ENCODE measurements at places on chromosomes 7 and 10.
A peak's percentile ranks its signal among the peaks of the same experiment; 100 is the strongest.

DNA sequence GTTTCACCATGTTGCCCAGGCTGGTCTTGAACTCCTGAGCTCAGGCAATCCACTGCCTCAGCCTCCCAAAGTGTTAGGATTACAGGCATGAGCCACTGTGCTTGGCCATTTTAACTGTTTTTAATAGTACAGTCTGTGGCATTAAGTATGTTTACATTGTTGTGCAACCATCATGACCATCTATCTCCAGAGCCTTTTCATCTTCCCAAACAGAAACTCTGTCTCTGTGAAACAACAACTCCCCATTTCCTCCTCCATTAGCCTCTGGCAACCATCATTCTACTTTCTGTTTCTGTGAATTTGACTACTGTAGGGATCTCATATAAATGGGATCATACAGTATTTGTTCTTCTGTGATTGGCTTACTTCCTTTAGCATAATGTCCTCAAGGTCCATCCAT is 48.3 kb upstream of the SEPHS1 start:
- no peak for DNase-seq

- no peak for DNase-seq
Observed at GRCh38 chr10:86316990-86317389, 49.6 kb downstream of the GRID1 start.

GRCh38 chr10:77147871-77148270 is 489.7 kb downstream of the KCNMA1 start:
- DNase-seq, result no peak

DNA sequence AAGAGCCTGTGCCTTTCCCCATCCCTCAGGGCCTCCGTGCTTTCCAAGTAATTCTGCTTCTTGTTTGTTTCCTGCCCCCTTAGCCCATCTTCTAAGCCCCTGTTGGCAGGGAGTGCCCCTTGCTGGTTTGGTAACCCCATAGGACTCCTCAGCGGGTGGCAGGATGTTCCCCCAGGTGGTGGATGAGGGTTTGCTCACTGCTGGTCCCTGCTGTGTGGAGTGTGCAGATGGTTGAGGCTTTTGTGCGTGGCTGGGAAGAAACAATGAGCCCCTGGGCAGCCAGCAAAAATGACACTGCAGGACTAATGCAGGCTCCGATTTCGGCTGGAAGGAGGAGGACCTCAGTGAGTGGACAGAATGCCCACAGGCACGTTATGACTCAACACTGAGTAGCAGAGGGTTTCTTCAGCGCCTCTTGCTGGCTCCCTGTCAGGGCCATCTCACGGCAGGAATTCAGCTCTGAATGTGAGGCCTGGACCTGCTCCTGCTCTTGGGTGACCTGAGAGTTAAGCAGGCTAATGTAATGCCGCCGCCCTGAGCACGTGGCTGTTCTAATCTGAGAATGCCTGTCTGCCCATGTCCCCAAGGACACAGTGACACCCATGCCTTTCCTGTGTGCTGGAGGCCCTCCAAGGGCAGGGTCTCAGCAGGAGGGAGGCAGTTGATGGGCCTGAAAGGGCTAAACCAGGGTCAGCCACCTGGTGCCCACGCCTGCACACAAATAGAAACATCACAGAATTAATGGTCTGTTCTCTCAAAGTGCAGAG is 16.6 kb downstream of the BAG3 start:
- peak; percentile 90 for DNase-seq

GRCh38 chr7:69418869-69419670 is 179.2 kb upstream of the AUTS2 start:
- DNase-seq, result no peak

GRCh38 chr7:101633511-101633910 is 4.4 kb upstream of the MYL10 start:
- no peak for DNase-seq

DNA sequence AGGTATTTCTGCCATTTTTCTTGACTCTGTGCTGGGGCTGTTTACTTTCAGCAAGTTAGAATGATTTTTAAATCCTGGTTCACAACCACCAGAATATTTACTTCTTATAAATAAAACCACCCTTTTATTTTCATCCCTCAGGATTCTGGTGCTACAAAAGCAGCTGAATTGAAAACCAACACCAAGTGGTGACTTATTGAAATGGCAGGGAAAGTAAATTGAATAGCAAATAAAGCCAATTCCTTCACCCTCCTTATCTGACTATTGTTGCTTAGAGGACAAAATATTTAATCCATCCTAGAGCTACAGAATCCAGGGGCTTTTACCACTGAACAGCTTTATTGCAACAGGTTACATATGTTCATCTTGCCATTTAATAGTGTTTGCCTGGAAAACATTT is 828.6 kb upstream of the GHITM start:
- DNase-seq, result no peak

DNA sequence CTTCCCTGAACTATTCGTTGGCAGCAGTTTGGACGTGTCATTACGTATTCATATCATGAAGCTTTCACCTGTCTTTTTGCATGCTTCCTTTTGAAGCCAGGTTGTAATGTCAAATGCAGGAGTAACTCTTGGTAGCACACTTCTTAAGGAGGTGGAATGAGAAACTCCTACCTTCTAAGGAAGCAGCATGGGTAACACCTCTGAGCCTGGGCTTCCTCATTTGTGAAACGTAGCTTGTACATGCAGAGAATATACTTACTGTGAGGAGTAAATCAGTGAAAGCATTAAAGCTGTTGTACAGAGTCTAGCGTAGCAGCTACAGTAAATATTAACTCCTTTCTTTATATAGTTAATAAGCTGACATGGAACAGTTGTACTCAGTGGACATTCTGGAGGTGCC is 21.1 kb downstream of the CUL1 start:
- no peak for DNase-seq

GRCh38 chr10:17455015-17455520 is 673 bp upstream of the ST8SIA6 start:
- DNase-seq, result no peak

DNA sequence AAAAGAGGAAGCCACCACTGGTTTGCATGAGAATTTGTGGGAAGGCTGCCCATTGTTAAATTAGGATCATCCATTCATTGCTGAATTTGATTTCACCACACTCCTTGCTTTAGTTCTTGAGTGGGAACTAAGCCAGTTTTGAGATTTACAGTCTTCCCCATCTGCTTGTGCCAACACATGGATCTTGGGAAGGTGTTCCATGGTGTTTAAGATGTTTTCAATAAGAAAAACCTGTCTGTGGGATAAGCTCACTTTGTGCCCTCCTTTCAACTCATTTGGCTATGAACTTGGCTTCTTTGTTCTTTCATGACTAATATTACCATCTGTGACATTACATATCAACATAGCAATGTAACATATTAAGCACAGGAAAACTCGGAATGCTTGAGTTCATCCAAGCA is 73.2 kb downstream of the INHBA start:
- no peak for DNase-seq

DNA sequence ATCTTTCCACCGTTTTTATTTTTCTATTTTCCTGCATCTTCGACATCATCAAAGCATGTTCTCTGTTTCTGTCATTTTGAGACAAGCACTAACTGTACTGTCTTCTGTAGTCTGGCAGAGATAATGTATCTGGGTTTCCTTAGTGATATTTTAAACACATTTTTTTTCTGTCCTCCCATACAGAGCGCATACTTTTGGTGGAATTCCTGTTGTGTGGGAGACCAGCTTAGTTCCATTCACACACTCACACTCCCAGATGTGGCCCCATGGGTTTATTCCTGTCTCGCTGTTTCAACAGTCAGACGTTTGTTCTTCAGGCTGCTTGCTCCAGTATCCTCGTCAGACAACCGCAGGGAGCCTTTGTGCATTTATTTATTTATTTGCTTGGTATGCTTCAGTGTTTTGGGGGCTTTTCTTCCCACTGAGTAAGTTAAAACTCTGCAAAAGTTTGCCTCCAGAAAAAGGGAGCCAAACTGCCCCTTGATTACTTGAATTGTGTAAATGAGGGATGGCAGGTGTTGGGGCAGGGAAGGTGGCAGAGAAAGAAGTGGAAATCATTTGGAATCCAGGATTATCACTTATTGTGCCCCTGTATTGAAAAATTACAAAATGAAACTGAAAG is 456.8 kb upstream of the KLF6 start:
- no peak for DNase-seq

All from RKO (cell line).